Urinary bladder (tissue), 4 donors: ENCODE measurements at places on chromosomes 6 and 20. TPM values are rescaled to one million over a fixed set of nuclear protein-coding genes. Genes with fewer than 3 reads are reported as not detected.

DNA sequence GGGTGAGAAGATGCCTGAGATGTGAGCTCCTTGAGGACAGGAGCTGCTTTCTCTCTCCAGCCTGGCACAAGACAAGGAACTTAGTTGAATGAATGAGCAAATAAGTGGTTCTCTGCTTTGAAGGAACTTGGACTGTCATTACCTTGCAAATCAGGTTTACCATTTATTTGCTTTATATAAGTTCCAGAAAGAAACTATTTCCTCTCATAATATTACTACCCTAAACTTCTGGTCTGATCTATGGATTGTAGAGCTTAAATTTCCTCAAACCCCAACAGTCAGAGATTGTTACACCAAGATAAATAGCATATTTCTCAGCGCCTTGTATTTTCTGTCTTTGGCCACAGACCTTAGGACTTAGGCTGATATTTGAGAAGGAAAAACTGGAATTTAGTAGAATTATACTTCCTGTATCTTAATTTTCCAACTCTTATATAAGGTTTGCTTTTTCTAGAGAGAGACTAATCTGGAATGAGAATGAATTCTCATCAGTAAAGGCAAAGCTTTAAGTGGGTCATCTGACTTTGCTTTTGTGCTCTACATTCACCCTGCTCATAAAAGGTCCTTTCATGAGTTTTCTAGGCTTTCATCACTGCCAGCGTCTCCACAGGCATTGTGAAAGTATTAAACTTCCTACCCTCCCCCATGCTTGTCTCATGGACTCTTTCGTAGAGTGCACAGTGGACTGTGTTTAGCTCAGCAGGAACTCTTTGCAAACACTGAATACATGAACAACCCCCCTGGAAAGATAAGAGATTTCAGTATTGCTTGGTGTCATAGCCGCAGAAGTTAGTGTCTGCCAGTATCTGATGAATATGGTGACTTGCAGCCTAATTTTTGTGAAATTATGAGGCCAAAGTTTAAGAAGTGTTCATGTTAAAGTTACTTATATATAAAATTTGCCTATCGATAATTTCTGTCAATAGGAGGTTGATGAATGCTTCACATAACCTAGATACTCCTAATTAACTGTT, 74.0 kb downstream of the PTPRA start:
- DNase-seq = no peak

Gene VSTM2L
- total RNA-seq = 1.3 TPM

DNA sequence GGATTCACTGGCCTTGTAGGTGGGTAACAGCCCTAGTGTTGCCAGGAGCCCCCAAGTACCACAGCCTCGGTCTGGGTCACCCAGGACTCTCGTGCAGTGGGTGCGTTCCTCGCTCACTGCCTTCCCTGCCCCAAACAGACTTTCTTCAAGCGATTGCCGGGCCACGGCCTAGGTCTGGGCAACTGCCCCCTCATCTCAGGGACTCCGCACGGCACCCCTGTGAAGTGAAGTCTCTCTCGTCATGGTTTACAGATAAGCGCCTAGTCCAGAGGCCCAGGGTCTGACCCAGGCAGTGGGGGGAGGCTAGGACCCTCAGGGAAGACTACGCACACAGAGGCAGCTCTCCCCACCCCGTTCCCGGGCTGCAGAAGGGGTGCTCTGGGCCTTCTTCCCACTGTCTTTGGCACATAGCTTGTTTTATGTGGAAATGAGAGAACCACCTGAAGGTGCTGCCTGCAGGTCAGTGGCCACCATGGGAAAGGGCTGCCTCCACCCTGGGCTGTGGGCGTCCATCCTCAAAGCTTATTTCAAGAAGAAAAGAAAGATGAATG, 220.8 kb downstream of the ERMARD start:
- no peak for DNase-seq

- DNase-seq = no peak
Measured at GRCh38 chr20:38806855-38807655, 1.6 kb downstream of the PPP1R16B start.

DNA sequence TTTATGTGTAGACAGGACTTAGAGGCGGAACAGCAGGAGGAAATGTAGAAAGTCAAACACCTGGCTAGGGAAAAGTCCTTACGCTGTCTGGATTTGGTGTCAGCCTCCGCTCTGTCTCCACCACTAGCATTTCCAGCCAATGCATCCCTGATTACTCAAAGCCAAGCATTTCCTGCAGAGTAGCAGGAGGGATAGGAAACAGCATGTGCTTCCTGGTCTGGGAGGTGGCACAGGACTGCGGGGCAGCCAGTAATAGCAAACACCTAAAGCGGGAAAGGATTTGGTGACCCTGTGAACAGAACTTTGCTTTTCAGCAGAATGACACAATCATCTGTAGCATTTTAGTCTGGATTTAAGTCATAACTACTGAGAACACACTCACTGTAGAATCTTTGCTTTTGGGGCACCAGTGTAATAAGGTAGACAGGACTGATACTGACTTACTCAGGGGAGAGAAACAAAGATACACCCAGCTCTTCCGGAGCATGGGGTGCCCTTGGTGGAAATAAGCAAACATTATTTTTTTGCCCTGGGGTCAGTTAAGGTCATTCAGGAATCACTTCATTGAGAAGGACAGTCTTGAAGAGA, 133.3 kb upstream of the AHI1 start:
- no peak for DNase-seq

- DNase-seq = no peak
Measured at GRCh38 chr6:162187168-162187935, 540.2 kb downstream of the PRKN start.

- DNase-seq = no peak
Measured at GRCh38 chr20:48638546-48638945, 189.3 kb downstream of the PREX1 start.
